ENCODE measurements at places on chromosomes 1 and 21.
A peak's percentile ranks its signal among the peaks of the same experiment; 100 is the strongest.

GRCh38 chr1:209777587-209777986, 6.8 kb downstream of the C1orf74 start:
- no peak for DNase-seq

GRCh38 chr1:228043281-228043848, 36.6 kb downstream of the WNT3A start:
- no peak for DNase-seq

DNA sequence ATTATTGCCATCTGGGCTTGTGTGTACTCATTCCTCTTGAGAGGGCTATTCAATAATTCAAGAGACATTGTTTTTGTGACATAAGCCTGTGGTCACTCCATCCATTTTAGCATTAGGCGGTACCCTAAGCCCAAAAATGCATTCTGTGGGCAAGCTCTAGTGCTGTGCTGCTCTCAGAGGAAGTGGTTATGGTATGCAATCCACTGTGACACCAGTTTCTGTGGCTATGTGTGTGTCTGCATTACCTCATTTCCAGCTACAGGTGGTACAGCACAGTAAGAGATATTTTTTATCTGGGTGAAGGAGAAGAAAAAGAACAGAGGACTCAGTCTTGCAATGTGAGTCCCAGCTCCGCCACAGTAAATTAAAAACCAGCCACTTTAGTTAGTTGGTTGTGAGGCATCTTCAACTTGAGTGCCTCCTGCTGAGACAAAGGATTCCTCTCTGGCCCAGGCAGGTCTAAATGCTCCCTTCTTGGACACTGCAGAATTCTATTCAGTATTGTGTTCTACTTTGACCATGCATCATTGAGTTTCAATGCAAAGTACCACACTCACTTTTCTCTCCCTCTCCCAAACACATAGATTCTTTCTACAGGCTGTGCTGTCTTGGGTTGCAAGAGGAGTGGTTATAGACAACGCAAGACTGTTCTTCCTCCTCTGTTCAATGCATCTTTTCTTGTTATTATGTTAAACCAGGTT, 777.8 kb upstream of the BRINP3 start:
- no peak for DNase-seq

- no peak for DNase-seq
Observed at GRCh38 chr21:43300496-43301408, 126.2 kb downstream of the SIK1 start.

DNA sequence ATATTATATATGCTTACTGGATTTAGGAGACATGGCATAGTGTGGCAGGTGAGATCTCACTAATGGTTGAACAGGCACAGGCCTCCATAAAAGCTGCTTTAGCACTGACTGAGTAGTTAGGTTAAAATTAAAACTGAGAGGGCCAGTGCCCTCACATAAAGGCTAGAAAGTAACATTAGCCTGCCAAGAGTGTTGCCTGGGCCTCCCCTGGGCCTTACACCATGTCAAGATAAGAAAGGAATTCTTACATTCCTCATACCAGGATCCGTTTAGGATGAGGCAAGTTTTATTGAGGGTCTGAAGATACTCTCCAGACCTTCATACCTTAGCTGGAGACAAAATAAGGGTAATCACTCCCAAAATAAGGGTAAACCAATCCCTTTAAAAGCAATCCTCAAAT, 1011.8 kb downstream of the PLA2G4A start:
- peak; percentile 7 for DNase-seq

GRCh38 chr1:68217060-68217554, 15.2 kb downstream of the WLS start:
- no peak for DNase-seq

GRCh38 chr1:109787845-109788601, 24.3 kb upstream of the EPS8L3 start:
- DNase-seq: no peak

GRCh38 chr1:90046635-90047034, 51.7 kb downstream of the ZNF326 start:
- no peak for DNase-seq

- DNase-seq: no peak
Observed at GRCh38 chr21:34788879-34789278, 120.1 kb downstream of the CLIC6 start.

DNA sequence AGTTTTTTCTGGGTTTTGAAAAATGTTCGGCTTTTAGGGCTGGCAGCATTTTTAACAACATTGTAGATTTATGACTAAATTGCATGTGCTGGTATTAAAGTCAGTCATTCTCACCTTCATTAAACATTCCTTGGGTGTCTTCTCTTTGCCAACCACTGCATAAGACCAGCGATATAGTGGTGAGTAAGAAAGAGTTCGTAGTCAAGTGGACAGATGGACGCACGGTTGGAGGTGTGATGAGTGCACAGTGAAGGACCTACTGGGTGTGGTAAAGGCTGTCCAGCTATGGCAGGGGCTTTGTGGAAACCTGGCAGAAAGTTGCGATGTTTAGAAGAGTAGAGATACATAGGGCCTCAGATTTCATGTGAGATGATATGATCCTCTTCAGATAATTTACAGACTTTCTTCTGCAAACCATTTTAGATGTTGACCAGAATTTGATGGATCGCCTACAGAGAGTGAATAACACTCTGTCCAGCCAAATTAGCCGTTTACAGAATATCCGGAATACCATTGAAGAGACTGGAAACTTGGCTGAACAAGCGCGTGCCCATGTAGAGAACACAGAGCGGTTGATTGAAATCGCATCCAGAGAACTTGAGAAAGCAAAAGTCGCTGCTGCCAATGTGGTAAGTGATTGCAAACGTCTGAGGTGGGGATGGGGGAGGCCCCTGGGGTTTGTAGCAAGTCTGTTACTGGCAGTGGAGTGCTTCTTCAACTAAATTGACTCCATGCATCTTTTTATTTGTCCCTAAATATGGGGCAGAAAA, 56.0 kb upstream of the LAMC2 start:
- no peak for DNase-seq

GRCh38 chr21:31476263-31477022, 132.4 kb upstream of the TIAM1 start:
- no peak for DNase-seq

- peak; percentile 20 for DNase-seq
Observed at GRCh38 chr1:232472485-232473041, 157.4 kb downstream of the SIPA1L2 start.

DNA sequence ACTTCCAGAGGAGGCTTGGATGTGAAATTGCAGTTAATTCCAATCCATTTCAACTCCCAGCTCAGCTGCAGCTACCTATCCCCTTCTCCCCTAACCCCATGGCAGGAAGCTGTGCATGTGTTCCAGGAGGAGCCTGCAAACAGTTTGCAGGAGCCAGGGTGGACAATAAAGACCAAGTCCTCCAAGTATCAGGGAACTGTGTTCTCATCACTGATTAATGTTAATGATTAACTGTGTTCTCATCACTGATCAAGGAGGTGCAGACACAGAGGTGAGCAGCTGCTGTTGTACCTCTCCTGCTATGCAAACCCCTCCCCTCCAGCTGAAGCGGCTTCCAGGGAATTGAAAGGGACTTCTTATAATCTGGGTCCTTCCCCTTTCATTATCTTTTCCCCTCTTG, 19.2 kb downstream of the CLDN19 start:
- DNase-seq: no peak

DNA sequence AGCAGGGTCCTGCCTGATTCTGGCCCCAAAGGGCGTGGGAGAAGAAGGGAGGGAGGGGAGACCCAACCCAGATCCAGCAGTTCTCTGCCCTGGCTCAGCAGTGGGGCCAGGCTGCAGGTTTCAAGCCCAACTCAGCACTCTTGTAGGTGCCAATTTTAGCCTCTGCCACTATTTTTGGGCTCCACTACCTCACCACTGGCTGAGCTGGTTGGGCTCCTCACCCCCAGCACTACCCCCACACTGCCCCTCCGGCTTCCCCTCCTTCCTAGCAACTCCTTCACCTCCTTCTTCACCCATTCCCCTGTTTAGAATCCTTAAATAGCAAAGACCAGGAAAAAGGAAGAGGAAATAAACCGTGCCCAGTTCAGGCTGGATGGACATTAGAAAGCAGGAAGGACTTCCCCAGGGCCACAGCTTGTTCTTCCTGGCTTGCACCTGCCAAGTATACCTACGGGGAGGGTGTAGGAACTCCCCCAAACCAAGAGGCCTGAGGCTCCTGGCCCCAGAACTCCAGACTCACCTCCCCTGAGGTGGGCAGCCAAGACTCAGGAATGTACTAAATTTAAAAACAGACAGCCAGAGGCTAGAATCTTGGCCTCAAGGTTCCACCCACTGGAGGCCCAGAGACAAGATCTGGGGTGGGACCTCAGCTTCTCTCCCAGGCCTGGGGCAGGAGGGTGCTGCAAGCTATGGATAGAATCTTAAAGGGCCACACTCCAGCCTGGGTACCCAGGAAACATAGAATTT, 1.4 kb upstream of the ARHGEF2 start:
- DNase-seq: no peak

GRCh38 chr1:118271883-118272282, 86.9 kb upstream of the SPAG17 start:
- DNase-seq: no peak

DNA sequence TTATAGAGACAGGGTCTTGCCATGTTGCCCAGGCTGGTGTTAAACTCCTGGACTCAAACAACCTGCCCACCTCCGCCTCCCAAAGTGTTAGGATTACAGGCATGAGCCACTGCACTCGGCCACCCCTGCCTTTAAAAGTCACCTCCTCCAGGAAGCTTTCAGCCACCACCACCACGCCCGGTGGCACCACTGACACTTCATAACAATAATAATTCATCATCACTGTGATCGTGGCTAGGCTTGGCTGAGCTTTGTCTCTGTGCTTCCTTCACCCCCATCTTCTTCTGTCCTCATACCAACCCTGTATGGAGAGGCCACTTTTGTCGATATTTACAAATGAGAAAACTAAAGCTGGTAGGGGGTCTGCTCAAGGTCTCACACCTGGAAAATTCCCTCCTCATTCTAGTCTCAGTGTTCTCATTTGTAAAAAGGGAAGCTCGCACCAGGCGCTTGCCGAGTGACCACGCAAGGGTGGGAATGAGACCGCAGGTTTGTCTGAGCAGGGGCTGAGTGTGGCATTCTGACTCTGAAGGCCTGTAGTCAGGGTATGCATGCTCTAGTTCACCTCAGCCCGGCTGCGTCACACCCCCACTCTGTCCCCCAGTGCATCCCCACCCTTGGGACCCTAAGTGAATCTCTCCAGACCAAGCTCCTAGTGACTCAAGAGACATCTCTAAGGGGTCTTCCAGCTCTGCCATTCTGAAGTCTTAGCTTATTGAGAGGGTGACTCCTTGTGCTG, 12.9 kb upstream of the EPHA2 start:
- no peak for DNase-seq

- DNase-seq: no peak
Observed at GRCh38 chr1:150678988-150679387, 18.0 kb downstream of the GOLPH3L start.

- DNase-seq: no peak
Observed at GRCh38 chr1:188128761-188129160, 1300.0 kb downstream of the PLA2G4A start.

DNA sequence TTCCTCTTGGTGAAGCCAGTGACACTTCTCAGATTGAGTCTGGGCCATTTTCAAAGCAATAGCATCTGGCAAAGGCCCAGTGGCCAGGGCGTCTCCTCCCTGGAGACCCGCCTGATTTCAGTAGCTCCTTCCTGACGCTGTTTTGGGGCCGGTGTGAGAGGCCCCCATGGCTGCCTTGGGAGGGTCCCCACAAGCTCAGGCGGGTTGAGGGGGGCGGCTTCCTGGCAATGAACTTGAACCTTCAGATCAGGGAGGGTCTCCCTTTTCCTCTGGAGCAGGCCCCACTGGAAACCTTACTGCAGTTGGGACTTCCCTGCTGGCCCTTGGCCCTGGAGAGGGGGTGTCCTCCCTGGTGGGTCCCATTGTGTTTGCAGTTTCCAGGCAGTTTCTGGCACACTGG, 121.2 kb downstream of the CRYAA start:
- DNase-seq: no peak

- peak; percentile 52 for DNase-seq
Observed at GRCh38 chr1:110477041-110477440, 26.1 kb downstream of the PROK1 start.
